ENCODE measurements at places on chromosomes 13 and 19.

DNA sequence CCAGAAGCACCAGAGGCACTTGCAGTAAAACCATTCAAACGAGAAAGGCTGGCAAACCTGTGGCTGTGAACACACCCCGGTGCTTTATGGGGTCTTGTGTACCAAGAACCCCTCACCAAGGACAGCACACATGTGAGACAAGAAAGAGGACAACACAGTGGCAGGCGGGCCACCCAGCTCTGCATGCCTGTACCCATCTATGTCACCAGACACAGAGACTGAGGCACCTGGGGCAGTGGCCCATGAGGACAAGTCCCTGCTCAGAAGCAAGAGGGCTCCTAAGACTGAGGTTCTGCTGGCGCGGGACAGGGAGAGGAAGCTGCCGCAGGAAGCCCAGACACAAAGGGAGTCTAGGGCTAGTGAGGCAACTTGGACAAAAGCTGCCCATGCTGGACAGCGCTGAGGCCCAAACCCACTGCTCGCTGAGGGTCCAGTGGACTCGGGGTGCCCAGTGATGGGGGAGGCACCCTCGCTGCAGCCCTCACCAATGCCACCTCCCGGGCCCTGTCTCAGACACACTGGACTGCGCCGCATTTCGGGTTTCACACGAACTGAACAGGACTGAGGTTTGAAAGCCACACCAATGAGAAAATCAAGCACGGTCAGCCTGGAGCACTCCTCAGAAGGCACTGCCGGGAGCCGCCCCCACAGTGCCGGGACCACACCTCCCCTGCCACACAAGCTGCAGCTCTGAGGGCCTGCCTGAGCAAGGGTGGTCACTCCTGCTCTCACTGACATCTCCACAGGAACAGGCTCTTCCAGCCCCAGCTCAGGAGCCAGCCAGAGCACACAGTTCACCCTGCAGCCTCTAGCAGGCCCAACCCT, 232.7 kb downstream of the TUBA3C start:
- DNase-seq = no peak

GRCh38 chr13:77874406-77874805, 44.2 kb downstream of the EDNRB start:
- DNase-seq = no peak

- no peak for DNase-seq
Measured at GRCh38 chr19:8096071-8096470, 43.5 kb downstream of the CCL25 start.

DNA sequence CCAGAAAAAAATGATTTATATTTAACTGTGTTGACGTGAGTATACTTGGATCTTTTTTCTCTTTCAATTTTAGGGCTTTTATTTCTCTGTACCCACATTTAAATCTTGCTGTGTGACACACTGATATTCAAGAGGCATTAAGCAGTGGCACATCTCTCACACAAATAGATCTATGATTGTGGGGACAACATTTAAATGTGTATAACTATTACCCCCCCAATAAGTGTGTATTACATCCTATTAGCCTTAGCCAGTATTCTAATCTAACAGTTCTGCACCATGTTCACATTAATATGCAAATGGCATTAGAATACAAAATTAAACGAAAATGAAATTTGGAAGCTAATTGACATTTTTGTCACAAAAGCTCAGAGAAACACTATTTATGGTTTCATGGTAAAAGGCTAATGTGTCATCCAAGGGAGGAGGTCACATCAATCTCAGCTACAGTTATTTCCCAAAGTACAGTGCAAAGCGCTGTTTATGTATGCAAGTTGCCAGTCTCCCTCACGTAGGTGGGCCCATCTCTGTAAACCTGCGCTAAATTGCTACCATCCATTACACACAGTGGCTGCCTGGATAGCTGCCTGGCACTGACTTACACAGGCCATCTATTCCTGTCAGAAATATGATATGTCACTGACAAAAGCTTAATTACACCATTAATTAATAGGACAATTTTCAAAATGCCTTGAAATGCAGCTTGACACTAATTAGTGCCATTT, 984.7 kb upstream of the PCDH9 start:
- no peak for DNase-seq

DNA sequence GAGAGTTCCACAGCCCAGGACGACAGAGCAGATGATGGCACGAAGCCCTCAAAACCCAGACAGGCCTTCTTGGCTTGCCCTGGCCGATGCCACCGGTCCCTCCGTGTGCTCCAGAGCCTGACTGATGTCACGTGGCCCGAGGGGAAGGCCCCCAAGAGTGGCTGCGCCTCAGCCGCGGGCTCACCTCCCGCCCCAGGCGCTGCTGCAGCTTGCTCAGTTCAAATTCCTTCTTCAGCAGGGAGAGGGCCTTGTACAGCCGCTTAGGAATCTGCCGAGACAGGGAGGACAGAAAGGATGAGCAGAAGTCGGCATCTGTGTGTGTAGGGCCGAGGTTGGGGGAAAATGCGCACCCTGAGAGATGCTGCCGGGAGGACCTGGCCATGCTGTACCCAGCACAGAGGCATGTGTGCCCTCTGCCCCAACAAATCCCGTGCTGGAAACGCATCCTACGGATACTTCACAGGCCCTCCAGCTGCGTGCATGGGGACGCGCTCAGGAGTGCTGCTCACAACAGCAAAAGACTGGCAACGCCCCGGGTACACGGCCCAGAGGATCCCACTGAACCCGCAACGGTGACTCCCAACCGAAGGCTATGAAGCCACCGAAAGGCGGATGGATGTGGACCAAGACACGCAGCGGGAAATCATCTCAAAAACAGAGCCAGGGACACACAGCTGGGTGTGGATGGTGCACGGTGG, 12.9 kb downstream of the LONP1 start:
- no peak for DNase-seq

DNA sequence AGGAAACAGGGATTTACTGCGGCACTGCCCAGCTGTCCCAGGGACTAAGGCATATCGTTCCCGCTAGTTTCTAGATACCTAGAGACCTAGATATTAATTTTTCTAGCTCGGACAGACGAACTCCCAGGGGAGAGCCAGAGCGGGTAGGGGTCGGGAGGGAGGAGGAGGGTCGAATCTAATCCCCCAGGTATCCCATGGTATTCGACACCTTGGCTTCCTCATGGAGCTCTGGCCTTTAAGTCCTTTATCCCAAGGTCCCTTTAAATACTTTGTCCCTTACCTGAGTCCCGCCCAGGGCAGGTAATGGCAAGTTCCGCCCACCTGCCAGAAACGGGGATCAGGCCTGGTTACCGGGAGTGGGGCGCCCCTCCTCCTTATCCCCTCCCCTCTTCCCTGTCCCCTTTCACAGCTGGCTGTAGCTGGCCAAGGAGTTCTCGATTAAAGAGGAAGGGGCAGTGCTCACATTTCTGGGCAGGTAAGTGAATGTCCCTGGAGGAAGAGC, at the start of gene PRRG2:
Gene PRRG2, plus strand, starts transcription at position 310 of the 502 bp plus-strand sequence. CDS start 1,904 bp downstream, outside the sequence.
- no peak for DNase-seq

Measured in left hindlimb (tissue), 1 donor.